ENCODE measurements at places on chromosomes 11 and 22. TPM values are rescaled to one million over a fixed set of nuclear protein-coding genes. Genes with fewer than 3 reads are reported as not detected.

CECR2 gene
- total RNA-seq: 7.2 TPM

OR5T1 gene
- total RNA-seq: not detected

RRP7A gene
- 31.2 TPM for total RNA-seq

DNA sequence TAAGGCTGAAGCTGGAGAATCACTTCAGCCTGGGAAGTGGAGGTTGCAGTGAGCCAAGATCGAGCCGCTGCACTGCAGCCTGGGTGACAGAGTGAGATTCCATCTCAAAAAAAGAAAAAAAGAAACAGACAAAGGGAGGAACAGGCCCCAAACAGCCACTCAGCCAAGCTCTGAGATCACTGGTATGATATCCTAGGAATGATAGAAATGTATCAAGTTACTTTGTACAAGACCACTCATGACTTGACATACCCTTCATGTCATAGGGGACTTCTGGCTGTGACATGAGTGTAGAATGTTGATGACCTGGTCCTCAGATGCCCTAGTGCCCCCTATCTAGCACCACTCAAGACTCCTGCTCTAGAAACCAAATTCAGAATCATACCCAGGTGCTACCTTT lies 216.5 kb downstream of the NAV2 start:
- H3K27me3 ChIP-seq: no peaks in the 10 kb centered on the region
- H3K36me3 ChIP-seq: peaks cover 9% of the 10 kb centered on the region
- H3K27ac ChIP-seq: no peak overlapping the region
- DNase-seq: no peak
- no peak overlapping the region for H3K4me3 ChIP-seq

GRCh38 chr22:17786435-17787161 lies 12.3 kb upstream of the BID start:
- H3K36me3 ChIP-seq: no peaks in the 10 kb centered on the region
- DNase-seq: no peak
- H3K4me3 ChIP-seq: no peak overlapping the region
- H3K27me3 ChIP-seq: no peaks in the 10 kb centered on the region

DNA sequence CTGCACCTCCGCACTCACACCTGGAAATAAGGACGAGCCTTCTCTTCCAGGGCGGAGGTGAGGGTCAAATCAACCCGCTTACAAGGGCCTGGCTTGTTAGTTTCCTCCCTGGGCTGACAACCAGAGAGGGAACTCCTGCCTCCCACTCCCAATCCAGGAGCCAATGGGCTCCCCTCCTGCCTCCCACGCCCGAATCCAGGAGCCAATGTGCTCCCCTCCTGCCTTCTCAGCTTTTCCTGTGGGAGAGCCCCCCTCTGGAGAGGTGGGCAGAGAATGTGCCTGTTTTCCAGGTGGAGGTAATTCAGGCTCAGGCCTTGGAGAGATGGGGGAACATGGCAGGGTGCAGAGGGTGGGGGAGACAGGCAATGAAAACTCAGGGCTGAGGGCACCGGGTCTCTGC lies 53.7 kb upstream of the TTLL12 start:
- H3K27ac ChIP-seq: no peak overlapping the region
- peaks cover 37% of the 10 kb centered on the region for H3K4me1 ChIP-seq
- DNase-seq: no peak
- H3K4me3 ChIP-seq: no peak overlapping the region
- H3K36me3 ChIP-seq: no peaks in the 10 kb centered on the region
